Kidney epithelial cell (primary cell): ENCODE measurements at places on chromosomes 6 and 20.

- no peak for DNase-seq
Measured at GRCh38 chr6:57147955-57148858, 23.9 kb upstream of the BAG2 start.

DNA sequence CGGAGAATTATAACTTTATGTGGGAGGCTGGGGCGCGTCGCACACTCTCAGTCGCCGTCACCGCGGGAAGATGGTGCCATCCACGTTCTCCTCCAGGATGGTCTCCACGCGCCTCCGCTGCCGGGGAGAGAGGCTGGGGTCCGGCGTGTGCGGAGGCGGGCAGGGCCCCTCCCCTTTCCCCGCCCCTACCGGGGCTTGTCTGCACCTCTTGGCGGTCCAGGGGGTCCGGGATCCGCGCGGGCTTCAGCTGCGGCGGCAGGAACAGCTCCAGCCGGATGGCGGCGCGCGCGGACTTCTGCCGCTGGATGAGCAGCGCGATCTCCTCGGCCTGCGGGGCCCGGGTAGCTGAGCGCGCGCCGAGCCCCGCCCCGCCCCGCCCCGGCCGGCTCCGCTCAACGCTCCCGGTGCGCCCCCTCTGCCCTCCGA lies 807 bp downstream of the LKAAEAR1 start:
- DNase-seq = no peak

- no peak for DNase-seq
Measured at GRCh38 chr6:113907102-113907815, 50.1 kb downstream of the MARCKS start.

- no peak for DNase-seq
Measured at GRCh38 chr6:113856375-113856624, 845 bp upstream of the MARCKS start.

DNA sequence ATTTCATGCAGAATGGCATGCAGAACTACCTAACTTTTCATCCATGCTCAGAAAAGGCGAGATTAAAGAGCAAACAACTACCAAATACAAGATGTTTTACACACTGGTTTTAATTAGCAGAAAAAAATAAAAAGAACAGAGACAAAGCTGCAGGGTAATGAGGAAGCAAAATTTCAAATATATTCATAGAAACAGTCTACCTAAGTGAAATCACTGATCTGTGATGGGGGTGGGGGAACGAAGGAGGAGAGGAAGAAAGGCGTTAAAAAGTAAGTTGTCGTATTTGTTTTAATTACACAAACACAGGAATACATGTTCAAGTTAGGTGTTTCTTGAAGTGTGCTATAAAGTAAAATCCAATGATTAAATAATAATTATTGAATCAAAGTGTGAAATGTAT lies 42.1 kb downstream of the MAP3K7 start:
- DNase-seq = no peak

- no peak for DNase-seq
Measured at GRCh38 chr6:135481783-135482369, 15.7 kb downstream of the AHI1 start.

- peak; percentile 69 for DNase-seq
Measured at GRCh38 chr6:31737991-31738979, 1.5 kb upstream of the MSH5 start.

- no peak for DNase-seq
Measured at GRCh38 chr20:35663516-35664465, 909 bp downstream of the CPNE1 start.

- DNase-seq = no peak
Measured at GRCh38 chr6:63739094-63739687, 103.6 kb downstream of the PHF3 start.

DNA sequence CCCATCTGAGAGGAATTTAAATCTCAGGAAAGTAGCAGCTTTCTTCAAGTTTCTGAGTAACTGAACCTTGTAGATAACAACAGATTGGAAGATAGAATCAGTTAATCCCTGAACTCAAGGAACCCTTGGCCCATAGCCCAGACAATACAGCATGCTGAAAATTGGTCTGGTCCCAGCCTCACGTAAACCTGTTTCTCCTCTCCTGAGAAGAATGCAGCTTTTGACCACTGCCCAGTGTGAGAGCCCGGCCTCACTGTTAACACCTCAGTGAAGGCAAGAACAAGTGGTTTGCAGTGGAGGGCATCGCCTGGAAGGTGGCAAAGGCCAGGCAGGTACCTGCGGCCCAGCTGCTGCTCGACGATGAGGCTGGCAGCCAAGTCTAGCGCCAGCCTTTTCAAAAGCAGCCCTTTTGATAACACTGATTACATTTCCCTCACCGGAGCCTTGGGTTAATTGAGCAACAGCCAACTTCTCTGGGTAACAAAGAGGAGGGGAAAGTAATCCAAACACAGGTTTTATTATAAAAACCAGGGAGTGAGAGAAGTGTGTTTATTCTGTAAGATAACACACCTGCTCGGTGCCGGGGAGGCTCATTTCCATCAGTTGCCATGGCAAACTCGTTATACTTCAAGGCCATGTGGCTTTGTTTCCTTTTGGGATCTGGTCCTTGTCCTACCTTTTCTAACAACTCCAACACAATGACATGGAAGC lies 54.0 kb downstream of the TRAF3IP2 start:
- DNase-seq = no peak

GRCh38 chr6:26309731-26310142 lies 55.3 kb upstream of the BTN3A2 start:
- peak; percentile 93 for DNase-seq

DNA sequence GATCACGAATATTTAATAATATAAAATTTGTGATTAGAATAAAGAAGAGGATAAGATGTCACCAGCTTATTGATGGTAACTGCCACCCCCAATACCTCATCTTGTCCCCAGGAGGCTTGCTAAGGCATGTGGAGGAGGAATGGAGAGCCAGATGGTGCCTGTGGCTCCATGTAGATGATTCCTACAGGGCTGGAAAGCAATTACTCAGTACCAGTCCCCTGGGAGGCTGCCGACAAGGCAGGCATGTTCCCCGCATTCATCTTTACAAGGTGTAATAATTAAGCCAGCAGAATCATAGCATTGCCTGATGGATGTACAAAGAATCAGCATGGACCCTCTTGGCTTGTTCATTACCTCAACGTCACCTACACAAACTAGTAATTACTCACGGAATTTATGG lies 155.3 kb downstream of the PLCB1 start:
- DNase-seq = no peak

- DNase-seq = no peak
Measured at GRCh38 chr6:155177363-155177961, 86.4 kb upstream of the CLDN20 start.

DNA sequence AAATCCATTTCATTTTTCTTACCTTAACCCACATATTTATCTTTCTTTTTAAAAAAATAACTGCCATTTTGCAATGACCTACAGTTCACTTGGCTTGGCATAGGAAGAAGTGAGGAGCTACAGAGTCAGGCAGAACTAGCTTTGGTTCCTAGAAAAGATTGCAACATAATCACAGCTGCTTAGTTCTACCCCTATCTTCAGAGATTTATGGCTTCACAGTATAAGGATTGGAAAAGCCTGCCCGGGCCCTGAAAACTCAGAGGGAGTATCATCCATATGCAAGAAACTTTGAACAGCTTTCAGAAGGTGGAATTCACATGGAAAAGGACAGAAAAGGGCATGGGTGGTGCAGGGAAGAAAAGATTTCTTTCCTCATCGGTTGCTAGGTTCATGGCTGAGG lies 774.3 kb upstream of the CHD6 start:
- DNase-seq = no peak

GRCh38 chr6:7138921-7139358 lies 31.2 kb downstream of the RREB1 start:
- no peak for DNase-seq

DNA sequence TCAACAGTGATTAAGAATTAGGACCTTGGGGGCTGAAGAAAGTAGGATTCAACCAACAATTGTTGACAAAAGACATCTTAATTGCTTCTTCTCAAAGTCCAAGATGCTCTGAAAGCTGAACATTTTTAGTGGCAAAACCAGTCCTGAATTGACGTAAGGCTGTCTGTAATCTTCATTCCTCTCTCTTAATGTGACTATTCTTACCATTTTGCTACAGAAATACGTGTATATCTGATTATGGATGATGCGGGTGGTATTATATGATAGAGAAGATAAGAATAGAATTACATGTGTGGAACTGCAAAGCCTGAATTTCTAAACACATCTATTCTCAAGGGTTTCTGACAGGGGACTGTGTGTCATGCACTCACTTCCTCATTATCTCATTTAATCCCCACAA lies 130.3 kb upstream of the SASH1 start:
- DNase-seq = no peak

DNA sequence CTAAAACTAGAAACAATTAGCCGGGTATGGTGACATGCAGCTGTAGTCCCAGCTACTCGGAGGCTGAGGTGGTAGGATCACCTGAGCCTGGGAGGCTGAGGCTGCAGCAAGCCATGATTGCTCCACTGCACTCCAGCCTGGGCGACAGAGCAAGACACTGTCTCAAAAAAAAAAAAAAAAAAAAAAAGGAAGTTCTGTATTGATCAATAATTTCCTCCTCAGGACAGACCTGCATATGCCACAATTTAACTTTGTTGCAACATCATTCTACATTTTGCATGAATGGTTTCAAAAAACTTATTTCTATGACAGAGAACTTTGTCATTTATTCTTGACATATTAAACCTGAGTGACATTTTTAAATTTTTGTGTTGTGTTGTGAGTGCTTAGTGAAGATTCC lies 5.5 kb downstream of the DNAJC5 start:
- no peak for DNase-seq

DNA sequence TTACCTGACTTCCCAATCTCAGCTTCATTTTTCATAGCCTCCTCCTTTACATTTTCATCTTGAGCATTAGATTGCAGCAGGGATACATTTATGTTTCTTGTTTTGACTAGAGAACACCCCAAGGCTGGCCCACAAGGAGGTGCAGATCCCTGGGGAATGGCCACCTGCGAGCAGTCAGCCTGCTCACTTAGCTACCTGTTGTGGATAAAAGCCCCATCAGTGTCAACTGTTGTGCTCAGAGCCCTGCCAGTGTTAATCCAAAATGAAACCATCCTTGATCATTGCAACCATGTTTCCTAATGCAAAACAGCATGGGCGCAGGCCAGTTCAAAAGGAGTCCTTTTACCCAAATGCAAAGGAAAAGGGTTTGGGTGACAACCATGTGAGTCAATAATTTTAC lies 50.8 kb downstream of the CNR1 start:
- no peak for DNase-seq

GRCh38 chr20:62920039-62920645 lies 6.2 kb downstream of the DIDO1 start:
- no peak for DNase-seq

DNA sequence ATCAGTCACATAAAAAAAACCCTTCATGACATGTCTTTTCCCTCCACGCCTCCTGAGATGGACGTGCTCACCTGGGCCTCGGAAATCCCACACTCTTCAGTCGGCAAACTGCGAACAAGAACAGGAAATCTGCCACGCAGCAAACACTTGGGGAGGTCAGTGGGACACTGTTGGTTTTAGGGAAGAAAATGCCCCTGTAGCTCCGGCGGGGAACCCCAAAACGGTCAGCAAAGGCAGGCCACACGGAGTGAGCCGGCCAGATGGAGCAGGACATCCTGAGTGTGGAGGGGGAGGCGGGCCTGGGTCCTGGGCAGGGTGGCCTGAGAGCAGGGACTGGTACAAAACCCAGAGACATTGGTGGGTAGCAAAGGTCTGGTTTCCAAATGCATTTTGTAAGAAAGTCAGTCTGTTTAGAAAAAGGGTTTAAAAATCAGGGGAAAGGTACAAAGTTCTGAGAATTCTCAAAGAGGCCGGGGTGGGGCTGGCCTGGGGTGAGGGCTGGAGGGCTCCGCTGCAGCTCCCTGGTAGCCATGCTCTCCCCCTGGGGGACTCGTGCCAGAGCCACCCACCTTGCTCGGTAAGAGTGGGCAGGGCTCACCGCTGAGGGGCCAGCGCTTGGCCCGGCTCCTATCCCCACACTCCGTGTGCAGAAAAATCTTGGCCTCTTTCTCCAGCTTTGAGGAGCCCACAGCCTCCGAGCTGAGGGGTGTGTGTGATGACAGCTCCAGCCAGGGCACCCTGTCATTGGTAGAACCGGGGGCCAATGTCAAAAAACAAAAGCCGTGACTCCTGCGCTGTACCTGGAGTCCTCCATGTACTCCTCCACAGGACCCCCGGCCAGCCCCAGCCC lies 5.2 kb downstream of the SLC2A4RG start:
- DNase-seq = no peak

DNA sequence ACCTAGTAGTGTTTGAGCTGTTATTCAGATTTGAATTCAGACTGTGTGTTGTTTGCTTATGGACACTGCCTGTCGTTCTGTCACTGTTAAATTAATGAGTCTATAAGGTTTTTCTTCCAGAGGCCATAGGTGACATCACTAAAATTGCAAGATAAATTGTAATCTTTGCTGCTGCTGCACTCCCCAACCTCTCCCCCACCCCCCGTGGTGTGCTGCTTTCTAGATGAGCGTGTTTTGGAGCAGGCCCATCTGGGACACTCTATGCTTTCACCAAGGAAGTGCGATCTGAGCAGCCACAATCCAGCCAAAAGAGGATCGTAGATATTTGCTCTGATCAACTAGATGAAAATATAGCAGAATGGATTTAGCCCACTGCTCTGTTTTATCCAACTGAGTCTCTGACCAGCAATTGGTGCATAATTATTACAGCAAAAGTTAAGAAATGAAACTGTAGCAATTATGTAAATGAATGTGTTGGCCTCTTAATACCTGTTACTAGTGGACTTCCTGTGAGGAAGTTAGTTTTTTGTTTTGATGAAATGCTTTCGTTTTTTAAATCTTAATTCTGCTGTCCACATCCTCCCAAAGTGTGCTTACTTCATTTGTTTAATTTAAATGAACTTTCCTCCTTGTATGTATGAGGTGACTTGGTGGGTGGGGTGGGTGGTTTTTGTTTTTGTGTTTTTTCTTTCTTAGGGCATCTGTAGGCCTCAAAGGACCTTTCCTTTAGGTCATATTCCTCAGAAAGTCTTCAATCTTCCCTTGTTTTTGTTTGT lies 58.1 kb downstream of the RPRD1B start:
- DNase-seq = no peak

GRCh38 chr6:99282479-99283062 lies 66.9 kb downstream of the FAXC start:
- no peak for DNase-seq

- DNase-seq = no peak
Measured at GRCh38 chr6:37549154-37549553, 49.5 kb upstream of the CCDC167 start.

DNA sequence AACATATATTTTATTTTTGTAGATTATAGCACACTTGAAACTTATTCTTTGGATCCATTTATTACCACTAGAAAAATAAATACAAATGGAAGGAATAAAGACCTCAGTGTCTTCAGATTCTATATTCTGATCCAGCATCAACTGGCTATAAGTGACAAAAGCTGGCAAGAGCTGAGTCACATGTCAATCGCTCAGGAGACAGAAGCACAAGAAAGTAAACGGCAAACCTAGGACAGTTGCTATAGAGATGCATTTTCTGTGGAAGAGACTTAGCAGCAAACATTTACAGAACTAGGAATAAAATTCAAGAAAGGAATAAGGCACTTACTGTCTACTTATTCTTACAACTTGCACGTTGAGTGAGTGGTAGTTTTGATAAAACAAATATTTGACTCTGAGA lies 230.4 kb downstream of the CLVS2 start:
- no peak for DNase-seq
